ENCODE measurements at places on chromosomes 1 and 21.

- no peak overlapping the region for H3K4me3 ChIP-seq
- no peaks in the 10 kb centered on the region for H3K4me1 ChIP-seq
- DNase-seq = no peak
- no peak overlapping the region for H3K27ac ChIP-seq
- H3K36me3 ChIP-seq = no peaks in the 10 kb centered on the region
Observed at GRCh38 chr1:147897029-147897752, 5.4 kb upstream of the GJA8 start.

DNA sequence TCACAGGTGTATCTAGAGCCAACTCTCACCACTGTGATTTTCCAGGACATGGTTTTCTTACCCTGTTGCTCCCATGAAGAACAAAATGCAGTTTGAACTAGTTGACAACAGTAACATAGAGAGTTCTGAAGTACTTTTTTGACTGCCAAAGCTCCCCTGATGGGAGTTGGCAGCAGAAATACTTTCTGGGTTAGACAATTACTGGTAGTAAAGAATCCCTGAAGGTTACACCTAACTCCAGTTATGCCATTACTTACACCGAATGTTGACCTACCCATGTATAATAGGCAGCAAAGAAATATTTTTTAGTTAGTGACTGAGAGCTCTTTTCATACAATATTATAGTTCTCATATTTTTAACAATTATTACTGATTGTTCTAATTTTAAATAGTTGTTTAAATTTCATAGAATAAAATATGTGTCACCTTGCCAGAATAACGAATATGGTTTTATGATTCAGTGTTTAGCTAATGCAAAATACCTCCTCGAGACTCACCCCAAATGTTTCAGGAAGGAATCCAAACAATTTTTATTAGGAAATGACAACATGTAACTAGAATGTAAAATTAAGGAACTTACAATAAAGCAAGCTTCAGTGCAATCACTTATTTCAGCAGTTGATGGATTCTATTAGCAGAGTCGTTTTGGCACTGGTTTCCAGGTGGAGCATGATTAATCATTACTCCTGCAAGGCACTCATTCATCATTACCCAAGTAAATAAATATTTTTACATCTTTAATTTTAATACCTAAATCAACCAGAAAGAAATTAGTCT, 237.6 kb downstream of the MRPL39 start:
- H3K27ac ChIP-seq = no peak overlapping the region
- no peak for DNase-seq
- no peak overlapping the region for H3K4me3 ChIP-seq
- H3K27me3 ChIP-seq = peaks cover 14% of the 10 kb centered on the region

GRCh38 chr1:155650231-155650757, 38.3 kb downstream of the YY1AP1 start:
- no peak overlapping the region for H3K27ac ChIP-seq
- no peaks in the 10 kb centered on the region for H3K27me3 ChIP-seq
- no peak for DNase-seq
- peaks cover 3% of the 10 kb centered on the region for H3K4me1 ChIP-seq
- no peaks in the 10 kb centered on the region for H3K36me3 ChIP-seq

DNA sequence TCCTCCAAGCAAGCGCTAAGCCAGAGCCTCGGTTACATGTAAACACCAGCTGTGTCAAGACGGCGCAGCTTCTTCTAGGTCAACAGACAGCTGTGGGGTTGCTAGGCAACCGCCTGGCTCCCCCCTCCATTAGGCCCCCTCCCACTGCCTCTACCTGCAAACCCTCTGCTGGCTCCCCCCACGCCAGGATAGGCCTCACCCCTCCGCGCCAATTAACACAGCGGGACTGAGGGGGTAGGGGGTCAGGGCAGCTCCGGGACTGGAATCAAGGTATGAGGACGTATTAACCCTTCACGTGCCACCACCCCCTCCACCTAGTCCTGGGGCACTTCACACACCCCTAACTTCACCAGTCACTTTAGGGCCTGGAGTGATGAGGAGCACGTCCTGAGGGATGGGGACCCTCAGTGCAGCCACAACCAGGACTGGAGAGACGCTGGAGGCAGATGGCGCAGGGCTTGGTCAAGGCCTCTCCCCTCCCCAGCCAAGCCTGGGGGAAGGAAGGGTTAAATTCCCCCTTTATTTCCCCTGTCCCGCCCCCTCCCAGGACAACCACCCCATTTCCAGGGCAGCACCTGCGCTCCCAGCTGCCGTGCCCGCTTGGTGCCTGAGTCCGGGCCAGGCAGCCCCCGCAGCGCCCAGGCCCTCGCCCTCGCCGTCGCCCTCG, 37.4 kb upstream of the WASF2 start:
- no peaks in the 10 kb centered on the region for H3K36me3 ChIP-seq
- no peak overlapping the region for H3K27ac ChIP-seq
- peak overlapping the region; percentile 69 for H3K4me3 ChIP-seq
- H3K4me1 ChIP-seq = peaks cover 51% of the 10 kb centered on the region

GRCh38 chr1:207840380-207840779, 70.5 kb downstream of the CD34 start:
- H3K4me1 ChIP-seq = peaks cover 70% of the 10 kb centered on the region
- DNase-seq = no peak
- no peak overlapping the region for H3K4me3 ChIP-seq
- H3K27me3 ChIP-seq = no peaks in the 10 kb centered on the region
- H3K27ac ChIP-seq = no peak overlapping the region

- no peaks in the 10 kb centered on the region for H3K36me3 ChIP-seq
- H3K27ac ChIP-seq = no peak overlapping the region
- no peaks in the 10 kb centered on the region for H3K27me3 ChIP-seq
- H3K4me1 ChIP-seq = no peaks in the 10 kb centered on the region
- H3K4me3 ChIP-seq = no peak overlapping the region
Observed at GRCh38 chr21:16863362-16863905, 649.4 kb upstream of the CXADR start.

Data from activated naive CD4-positive, alpha-beta T cell treated with anti-CD3 and anti-CD28 coated beads for 36 hours (primary cell).